Cardiac septum (tissue), 1 donor: ENCODE measurements at places on chromosomes 3 and 15. TPM values are rescaled to one million over a fixed set of nuclear protein-coding genes. Genes with fewer than 3 reads are reported as not detected.

Gene TAGLN3
- 0.46 TPM for total RNA-seq

Gene MEGF11
- not detected for total RNA-seq

Gene SLC2A2
- not detected for total RNA-seq

Gene PRICKLE2
- 12.4 TPM for total RNA-seq

GRCh38 chr15:69784798-69785566 is 312.7 kb downstream of the TLE3 start:
- no peak for DNase-seq

GRCh38 chr3:190265796-190266195 is 56.5 kb downstream of the CLDN1 start:
- DNase-seq, result no peak

GRCh38 chr3:59515966-59516365 is 466.1 kb upstream of the CFAP20DC start:
- DNase-seq, result no peak
